Stimulated activated CD4-positive, alpha-beta T cell treated with anti-CD3 and anti-CD28 coated beads, Interleukin-1b, Interleukin-23, amount 100 ng/mL, for 1 hour (primary cell): ENCODE measurements at places on chromosomes 7 and 10.

DNA sequence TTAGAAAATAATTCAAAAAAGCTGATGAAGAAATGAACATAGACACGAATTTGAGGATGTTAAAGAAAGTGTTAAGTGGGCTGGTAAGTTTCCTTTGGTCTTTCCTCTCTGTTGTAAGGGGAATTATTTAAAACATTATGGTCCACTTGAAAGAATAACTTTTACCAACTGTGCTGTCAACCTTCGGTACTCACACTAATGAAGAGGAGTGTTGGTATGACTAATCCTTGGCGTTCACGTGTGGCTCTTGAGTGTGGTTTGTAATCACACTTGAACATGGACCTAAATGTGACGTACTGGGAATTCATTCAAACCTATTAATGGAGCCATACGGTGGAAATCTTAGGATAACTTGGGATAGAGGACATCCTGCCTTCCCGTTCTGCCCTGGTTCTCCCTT is 41.3 kb downstream of the TBXAS1 start:
- DNase-seq = no peak

- no peak for DNase-seq
Measured at GRCh38 chr7:24737281-24737680, 20.0 kb downstream of the GSDME start.

DNA sequence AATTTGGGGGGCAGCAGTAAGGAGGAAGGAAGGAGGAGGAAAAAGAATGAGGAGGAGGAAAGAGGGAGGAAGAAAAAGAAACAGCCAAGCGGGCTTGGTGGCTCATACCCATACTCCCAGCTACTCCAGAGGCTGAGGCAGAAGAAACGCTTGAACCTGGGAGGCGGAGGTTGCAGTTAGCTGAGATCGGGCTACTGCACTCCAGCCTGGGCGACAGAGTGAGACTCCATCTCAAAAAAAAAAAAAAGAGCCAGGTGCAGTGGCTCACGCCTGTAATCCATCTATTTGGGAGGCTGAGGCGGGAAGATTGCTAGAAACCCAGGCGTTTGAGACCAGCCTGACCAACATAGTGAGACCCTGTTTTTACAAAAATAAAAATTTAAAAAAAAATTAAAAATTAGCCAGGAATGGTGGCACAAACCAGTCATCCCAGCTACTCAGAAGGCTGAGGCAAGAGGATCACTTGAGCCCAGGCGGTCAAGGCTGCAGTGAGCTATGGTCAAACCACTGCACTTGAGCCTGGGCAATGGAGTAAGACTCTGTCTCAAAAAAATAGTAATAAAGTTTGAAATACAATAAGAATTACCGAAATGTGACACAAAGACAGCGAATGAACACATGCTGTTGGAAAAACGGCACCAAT is 14.1 kb upstream of the CRCP start:
- DNase-seq = no peak

GRCh38 chr10:12549297-12549696 is 199.9 kb downstream of the CAMK1D start:
- DNase-seq = no peak

DNA sequence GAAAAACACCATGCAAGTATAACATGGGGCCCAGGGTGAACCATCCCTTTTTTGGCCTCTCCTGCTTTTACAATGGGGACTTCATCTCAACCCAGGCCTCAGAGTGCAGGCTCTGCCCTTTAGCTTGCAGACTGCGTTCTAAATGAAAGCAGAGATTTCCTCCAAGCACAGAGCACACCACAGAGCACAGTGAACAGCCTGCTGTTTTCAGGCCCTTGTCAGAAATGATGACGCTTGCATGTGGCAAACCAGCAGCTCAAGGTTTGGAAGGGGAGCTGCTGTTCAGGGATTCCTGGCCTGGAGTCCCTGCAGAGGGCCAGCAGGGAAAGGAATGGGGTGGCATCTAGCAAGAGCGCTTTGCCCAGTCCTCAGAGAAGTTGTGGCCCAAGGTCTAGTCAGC is 167.3 kb upstream of the CDCA7L start:
- DNase-seq = no peak

- DNase-seq = no peak
Measured at GRCh38 chr7:127751062-127751461, 99.1 kb downstream of the SND1 start.
